ENCODE measurements at places on chromosomes 5 and 9. TPM values are rescaled to one million over a fixed set of nuclear protein-coding genes. Genes with fewer than 3 reads are reported as not detected.

DNA sequence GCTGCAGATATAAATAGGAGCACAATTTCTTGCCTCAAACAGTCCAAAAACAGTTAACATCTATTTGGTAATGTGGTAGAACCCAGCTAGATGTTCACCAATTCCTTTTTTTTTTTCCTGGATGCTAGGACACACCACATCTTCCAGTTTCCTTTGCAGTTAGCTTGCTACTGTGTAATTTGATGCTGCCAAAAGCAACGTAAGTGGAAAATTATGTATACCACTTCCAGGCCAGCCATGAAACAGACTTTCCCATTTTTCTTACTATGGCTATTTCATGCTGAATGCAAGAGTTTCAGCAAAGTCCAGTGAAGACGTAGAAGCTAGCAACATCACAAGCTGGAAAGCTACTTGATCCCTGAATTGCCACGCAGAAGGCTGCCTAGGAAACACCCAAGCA, 667.2 kb downstream of the TLE1 start:
- no peak for DNase-seq

The GNE gene
- 5.1 TPM for polyA plus RNA-seq

DNA sequence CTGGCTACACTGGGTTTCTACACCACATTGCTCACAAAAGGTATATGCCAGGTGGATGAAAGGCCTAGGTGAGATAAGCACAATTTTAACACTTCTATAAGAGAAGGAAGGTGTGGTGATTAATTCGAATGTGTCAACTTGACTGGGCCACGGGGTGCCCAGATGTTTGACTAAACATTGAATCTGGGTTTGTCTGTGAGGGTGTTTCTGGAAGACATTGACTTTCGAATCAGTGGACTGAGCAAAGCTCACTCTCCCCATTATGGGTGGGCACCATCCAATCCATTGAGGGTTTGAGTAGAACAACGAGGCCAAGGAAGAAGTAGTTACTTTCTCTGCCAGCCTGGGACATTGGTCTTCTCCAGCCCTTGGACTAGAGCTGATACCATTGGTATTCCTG, 78.2 kb upstream of the COL5A1 start:
- no peak for DNase-seq

DNA sequence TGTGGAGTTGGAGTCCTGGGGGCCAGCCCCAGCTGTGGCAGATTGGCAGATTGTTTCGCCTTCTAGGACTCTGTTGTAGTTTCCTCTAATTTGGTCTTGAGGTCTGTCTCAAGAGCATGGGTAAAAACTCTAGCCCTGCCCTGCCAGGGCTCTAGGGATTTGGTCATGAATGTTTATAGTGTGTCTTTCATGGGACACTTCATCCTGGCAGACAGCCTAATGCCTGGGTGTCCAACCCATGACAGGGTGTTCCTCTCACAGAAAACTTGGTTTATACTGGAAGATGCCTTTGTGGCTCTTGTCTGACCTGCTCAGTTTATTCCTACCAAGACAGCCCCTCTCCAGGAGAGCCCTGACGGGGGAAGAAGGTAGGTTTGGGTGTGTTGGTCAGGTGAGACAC, 45.5 kb downstream of the GALNT12 start:
- DNase-seq, result no peak

The ANXA6 gene
- polyA plus RNA-seq, result 61.3 TPM
